Activated gamma-delta T cell treated with anti-CD3 and anti-CD28 coated beads, Interleukin-2, amount 50 U/mL, for 16 hours (primary cell): ENCODE measurements at places on chromosomes 1 and 21.

GRCh38 chr1:196875935-196876334, 11.9 kb upstream of the CFHR4 start:
- DNase-seq, result no peak

GRCh38 chr1:62900566-62900965, 116.6 kb downstream of the ATG4C start:
- DNase-seq, result no peak

DNA sequence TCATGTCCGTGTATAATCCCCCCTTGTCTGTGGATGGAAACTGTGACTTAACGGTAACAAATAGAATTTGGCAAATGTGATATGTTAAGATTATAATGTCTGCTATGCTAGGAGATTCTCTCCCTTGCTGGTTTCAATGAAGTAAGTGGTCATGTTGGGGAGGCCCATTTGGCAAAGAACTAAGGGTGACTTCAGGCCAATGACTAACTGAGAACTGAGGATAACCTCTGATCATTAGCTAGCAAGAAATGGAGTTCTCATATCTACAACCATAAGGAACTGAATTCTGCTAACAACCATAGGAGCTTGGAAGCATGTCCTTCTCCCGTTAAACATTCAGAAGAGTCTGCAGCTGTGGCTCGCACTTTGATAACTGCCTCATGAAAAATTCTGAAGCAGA, 2.3 kb downstream of the IFI44L start:
- no peak for DNase-seq

DNA sequence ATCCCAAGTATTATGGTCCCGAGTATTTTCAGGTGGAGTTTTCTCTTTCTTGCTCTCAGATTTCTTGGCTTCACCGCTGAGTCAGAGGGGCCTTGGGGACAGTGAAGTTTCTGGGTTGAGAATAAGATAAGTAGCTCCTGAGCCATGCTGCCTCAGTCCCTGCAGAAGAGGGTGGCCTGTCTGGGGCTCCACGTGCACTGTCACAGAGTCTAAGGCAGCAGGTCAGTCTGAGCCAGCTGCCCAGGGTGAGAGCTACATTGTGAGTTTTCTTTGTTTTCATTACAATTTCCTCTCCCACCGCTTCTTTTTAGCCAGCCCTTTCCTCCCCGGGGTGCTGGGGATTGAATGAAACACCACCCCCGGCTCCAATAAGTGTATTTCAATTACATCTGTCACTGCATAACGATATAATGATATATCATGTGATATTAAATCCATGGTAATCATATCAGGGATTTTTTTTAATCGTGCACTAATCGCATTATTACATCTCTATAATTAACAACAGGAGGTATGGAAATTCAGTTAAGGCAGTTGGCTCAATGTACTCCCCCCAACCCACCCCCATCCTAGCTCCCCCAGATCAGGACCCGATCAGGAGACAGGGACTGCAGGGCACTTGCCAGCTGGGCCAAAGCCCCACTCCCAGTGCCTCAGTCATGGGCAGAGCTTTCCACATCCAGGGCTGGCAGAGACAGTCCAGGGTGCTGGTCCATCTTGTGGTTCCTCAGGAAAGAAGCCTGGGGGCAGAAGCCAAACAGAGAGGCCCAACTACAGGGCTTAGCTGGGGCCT, 43.7 kb downstream of the DMAP1 start:
- DNase-seq, result no peak

- no peak for DNase-seq
Observed at GRCh38 chr1:42431514-42431913, 24.3 kb downstream of the ZMYND12 start.

DNA sequence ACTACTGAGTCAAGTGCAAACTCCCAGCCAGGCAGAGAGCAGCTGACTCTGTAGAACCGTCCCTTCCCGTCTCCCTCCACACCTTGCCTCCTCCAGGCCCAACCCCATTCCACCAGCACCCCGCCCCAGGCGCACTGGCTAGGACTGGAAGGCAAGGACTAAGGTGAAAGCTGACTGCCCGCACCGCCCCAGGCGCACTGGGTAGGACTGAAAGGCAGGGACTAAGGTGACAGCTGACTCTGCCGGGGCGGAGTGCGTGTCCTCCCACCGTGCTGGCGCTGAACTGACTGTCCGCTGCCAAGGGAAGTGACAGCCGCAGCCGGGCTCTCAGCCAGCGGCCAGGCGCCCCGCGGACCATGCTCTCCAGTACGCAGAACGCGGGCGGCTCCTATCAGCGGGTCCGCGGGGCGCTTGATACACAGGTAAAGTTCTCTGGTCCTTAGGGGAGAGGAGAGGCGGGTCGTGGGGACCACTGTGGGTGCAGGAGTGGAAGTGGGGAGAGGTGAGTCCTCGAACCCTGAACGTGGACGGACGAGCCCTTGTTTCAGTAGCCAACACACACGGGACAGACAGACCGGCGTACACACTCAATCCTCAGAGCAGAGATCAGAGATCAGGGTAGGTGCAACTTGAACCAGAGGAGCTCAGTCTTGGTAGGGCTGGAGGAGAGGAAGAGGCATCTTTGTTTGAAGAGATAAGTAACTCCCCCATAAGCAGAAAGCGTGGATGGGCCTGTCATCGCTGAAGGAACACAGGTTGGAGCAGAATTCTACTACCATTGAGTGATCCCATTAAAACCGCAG, 58.0 kb downstream of the RBM11 start:
- DNase-seq, result no peak

DNA sequence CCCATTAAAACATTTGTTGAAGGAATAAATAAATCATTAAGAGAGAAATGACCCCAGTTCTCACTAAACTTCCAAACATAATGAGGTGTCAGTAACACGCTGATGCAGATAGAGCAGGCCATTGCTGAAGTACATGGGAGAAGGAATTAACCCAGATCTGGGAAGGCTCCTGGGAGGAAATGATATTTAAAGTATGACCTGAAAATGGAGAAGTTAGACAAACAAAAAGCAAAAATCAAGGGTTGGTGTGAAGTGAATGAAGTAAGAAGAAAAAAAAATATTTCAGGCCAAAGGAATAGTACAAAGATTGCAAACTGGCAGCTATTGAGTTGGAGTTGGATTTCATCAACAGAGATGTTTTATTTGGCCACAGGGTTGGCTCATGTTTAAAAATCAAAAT, 71.4 kb downstream of the RGS2 start:
- no peak for DNase-seq

- DNase-seq, result peak; percentile 34
Observed at GRCh38 chr1:24688621-24689195, 45.6 kb downstream of the SRRM1 start.
